ENCODE measurements at places on chromosomes 7 and 10.

DNA sequence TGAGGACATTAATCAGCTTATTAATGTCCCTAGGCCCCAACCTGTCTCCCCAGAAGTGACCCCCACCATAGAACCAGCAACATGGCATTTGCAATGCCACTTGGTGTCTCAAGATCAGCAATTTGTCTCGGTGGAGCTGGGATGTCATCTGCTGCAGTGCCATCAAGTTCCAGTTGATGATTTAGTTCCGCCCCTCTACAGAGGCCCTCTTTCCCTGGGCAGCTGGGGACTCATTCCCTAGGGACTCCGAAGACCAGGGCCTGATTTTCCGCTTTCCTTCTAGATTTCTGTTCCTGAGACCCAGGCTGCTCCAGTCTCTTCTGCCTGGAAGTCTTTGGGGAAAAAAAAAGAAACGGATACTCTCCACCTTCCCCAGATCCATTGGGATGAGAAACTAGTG lies 122.5 kb upstream of the NANOS1 start:
- DNase-seq, result no peak

GRCh38 chr7:22452142-22452959 lies 47.6 kb downstream of the STEAP1B start:
- DNase-seq, result peak; percentile 50

GRCh38 chr7:44489955-44490350 lies 505 bp downstream of the NUDCD3 start:
- no peak for DNase-seq

GRCh38 chr7:7569081-7569527 lies 2.4 kb downstream of the MIOS start:
- no peak for DNase-seq

- no peak for DNase-seq
Measured at GRCh38 chr10:6474871-6475270, 105.2 kb downstream of the PRKCQ start.

GRCh38 chr10:11183015-11183414 lies 165.3 kb downstream of the CELF2 start:
- DNase-seq, result no peak

DNA sequence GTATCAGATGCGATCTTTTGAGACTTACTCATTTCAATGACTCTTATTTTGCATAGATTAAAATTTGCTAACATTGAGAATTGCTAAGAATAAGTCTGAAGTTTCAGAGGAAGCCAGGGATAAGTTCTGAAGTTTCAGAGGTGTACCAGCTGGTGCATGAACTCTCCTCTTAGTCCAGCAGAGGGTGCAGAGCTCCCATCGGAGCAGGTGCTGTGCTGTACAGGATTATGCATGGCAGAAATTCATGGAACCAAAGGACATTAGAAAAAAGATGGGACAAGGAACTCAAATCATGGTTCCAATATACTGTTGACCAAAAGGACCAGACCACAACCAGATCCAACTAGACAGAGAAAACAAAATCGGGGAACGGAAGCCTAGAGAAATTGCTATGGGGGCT lies 41.9 kb downstream of the MGAM2 start:
- no peak for DNase-seq

GRCh38 chr7:12257582-12257981 lies 46.5 kb downstream of the TMEM106B start:
- DNase-seq, result no peak

- DNase-seq, result no peak
Measured at GRCh38 chr7:18458830-18459229, 36.7 kb upstream of the HDAC9 start.

- DNase-seq, result peak; percentile 39
Measured at GRCh38 chr7:601595-602340, 82.1 kb upstream of the PDGFA start.

DNA sequence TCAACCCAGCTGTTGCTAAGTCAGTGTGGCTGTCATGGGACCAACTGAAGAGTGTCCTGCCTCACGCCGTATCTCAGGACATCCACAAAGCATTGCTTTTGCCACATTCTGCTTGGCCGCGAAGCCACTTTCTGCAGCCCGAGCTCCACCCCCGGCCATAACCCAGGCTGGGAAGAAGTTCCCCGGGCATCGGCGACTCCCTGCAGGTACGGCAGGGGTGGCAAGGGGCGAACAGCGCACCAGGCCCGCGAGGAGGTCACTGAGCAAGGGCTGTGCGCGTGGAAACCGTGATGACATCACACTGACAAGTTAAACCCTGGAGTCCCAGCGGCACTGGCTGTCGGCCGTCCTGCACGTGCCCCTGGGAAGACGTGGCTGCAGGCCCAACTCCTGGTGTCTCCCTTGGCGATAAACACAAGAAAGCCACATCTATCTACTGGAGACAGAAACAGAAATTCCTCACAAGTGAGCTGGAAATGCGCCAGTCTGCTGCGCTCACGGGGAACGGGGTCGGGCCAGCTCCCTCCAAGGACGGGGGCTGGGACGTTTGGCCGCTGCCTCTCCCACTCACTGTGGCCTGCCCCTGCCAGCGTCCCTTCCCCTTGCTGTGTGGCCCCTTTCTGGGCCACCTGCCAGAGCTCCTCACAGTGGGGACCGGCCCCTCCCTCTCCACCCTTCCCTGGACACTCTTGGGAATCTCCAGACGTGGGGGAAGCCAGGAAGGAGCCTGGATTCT lies 326.3 kb downstream of the DNAJB6 start:
- no peak for DNase-seq

- no peak for DNase-seq
Measured at GRCh38 chr7:17038160-17038782, 156.5 kb upstream of the AGR3 start.

- no peak for DNase-seq
Measured at GRCh38 chr10:124182088-124182541, 88.7 kb upstream of the CHST15 start.

DNA sequence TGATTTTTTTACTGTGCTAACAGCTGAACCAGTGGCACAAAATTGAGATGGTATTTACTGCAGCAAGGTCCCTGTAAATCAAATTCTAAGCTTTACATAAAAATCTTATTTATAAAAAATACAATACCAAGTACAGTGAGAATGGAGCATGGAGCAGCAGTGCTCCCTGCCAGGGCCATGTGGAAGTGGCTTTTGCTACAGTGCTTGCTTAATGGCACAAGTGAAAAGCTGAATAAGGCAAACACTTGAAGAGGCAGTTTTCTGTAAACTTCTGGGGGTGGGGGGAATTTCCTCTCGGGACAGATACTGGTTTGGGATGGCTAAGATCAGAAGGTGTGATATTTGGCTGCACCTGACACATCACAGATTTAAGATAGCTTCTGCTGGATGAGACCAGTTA lies 27.5 kb downstream of the AP3M1 start:
- no peak for DNase-seq

- peak; percentile 4 for DNase-seq
Measured at GRCh38 chr7:133331861-133332260, 79.0 kb downstream of the EXOC4 start.

- no peak for DNase-seq
Measured at GRCh38 chr7:106108991-106109390, 3.1 kb downstream of the SYPL1 start.

- no peak for DNase-seq
Measured at GRCh38 chr10:89427629-89428028, 13.3 kb downstream of the IFIT5 start.

GRCh38 chr10:33478675-33479125 lies 144.2 kb upstream of the NRP1 start:
- no peak for DNase-seq

DNA sequence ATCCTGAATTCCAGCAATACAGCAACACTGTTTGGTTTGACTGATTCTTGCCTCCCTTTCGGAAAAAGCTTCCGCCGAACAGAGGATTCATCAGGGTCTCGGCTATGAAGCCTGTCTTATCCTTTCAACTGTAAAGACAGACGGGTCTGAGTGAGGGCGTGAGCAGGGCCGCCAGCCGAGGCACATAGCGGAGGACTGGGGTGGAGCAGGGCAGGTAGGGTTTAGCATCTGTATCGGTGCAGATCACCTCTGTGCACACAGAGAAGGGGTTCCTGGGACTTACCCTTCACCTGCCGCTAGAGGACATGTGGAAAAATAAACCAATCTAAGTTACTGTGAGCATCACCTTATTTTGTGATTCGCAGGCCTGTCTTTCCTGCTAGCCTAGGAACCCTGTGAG lies 656.9 kb upstream of the FOXK1 start:
- peak; percentile 13 for DNase-seq

GRCh38 chr10:79243181-79244067 lies 103.8 kb upstream of the PPIF start:
- DNase-seq, result no peak

DNA sequence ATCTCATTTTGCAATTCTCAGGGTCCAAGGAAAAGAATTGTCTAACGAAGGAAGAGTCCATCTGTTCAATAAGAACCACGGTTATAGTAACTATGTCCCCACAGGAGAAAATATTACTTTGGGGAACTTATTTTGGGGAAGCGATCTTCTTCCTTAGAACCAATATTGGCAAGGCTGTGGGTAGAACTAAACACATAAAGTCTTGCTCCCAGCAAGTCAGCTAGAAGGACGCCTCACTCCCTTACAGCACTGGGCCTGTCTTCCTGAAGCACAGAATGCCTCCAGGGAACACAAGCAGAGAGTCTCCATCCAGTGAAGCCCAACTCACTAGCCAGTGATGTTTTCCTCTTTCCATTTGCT lies 30.2 kb downstream of the C10orf71 start:
- DNase-seq, result no peak

GRCh38 chr7:116214921-116215320 lies 4.6 kb downstream of the TES start:
- DNase-seq, result no peak

DNA sequence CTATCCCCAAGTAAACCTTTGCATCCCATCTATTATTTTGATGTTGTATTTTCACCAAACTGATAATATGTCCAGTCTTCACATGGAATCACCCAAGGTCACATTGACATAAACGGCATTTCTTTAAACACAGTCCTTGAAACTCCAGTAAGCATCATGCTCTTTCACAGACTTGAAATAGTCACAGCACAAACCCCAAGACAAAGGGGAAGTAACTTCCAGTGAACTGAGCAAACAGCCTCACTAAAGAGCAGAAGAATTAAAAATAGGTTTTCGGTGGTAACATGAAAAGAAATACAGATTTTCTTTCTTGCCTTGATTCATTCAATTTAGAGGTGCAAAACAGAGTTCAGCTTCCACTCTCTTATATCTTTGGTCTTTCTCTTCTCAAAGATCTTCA lies 253.7 kb downstream of the SFMBT2 start:
- DNase-seq, result no peak

DNA sequence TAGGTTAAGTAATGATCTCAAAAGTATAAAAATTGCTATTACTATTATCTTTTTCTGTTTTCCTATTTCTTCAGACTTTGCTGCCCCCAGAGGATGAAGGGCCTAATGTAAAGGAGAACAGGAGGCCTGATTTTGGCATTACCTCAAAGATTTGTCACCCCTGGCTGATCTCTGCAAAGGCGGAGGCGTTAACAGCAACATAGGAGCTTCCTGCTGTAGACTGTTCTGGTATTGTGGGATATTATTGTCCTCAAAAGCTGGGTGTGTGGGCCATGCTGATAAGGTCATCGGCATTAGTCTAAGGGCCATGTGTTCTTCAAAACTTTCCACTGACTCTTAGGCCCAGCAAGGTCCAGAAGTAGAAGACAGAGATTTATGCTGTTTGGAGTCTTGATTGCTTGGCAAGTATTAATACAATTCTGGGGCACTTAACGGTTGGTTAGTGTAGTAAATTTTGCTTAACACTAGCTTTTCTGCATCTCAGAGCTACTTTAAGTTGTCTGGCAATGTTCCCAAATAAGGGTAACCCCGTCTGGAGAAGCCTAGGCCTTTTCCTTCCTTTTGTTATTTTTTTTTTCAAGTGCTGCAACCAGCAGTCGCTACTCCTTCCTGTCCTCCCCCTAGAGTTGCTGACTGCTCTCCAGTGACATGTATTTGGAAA lies 14.0 kb upstream of the ENTPD1 start:
- no peak for DNase-seq

DNA sequence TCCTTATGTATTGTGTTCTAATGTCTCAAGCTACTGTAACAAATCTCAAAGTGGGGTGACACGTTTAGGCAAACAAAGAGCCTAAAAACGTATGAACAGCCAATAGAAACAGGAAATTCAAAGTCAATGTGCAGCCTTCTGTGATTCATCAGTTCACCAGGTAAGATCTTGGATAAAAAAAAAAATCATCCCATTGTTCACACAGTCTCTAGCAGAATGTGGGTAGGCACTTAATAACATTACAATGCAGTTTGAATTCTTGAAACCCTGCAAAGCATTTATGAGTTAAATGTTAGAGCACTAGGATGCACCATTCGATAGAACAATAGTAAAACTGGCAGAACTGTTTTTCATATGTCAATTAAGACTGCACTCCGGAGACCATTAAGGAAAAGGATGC lies 88.2 kb upstream of the HDAC9 start:
- no peak for DNase-seq

DNA sequence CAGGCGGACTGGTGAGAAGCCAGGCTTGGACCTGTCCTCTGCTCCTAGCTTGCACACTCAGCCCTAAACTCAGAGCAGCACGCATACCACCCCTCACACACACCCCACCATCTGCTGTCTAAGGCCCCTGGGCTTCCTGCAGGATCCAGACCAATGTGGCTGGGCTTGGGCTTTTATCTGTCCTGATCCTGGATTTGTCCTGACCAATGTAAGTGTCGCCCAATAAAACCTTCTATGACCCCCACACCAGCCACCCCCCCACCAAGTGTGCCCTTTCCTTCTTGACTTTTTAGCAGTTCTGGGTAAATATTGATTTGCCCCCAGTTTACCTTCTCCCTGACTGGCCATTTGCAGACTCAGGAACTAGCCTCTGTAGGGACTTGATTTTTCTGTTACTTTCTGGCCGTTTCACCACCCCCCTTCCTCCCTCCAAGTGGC lies 1.7 kb upstream of the HOXA13 start:
- no peak for DNase-seq

Measured in C1 segment of cervical spinal cord (tissue), 14 donors.